Activated naive CD8-positive, alpha-beta T cell treated with anti-CD3 and anti-CD28 coated beads, Interleukin-2, amount 10 ng/mL, durations not matched to agents 7 days and 5 days (primary cell): ENCODE measurements at places on chromosomes 12 and 14.

- peak; percentile 4 for DNase-seq
Observed at GRCh38 chr14:90777830-90778485, 38.3 kb downstream of the TTC7B start.

- no peak for DNase-seq
Observed at GRCh38 chr14:71780075-71780474, 152.2 kb upstream of the RGS6 start.

GRCh38 chr14:104576970-104577332, 2.6 kb upstream of the C14orf180 start:
- no peak for DNase-seq

GRCh38 chr14:63764103-63764502, 36.2 kb upstream of the SGPP1 start:
- DNase-seq = no peak

- DNase-seq = no peak
Observed at GRCh38 chr14:101457301-101457935, 103.9 kb upstream of the DIO3 start.

DNA sequence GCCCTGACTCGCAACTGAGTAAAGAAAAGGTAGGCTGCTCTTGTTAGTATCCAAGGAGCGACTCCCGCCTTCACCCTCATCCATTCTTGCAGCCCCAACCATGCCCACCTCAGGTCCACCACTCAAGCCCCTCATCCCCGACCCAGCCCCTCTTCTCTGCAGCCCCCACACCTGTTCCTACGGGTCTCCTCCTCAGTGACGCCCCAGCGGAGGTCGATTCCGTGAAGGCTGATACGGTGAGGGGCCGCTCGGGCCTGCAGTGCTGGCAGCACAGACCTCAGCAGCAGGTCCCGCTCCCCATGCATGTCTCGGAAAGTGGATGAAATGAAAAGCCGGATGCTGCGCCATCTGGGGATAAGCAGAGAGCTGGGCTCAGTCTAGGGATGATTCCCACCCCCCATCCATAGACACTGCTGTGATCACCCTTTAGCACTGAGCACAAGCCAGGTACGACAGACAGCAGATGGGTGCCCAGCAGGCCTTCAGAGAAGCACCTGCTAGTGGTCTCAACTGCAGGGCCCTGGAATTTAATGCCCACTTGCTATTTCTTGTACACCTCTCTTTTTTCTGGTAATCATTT, 26.9 kb downstream of the TEP1 start:
- no peak for DNase-seq

DNA sequence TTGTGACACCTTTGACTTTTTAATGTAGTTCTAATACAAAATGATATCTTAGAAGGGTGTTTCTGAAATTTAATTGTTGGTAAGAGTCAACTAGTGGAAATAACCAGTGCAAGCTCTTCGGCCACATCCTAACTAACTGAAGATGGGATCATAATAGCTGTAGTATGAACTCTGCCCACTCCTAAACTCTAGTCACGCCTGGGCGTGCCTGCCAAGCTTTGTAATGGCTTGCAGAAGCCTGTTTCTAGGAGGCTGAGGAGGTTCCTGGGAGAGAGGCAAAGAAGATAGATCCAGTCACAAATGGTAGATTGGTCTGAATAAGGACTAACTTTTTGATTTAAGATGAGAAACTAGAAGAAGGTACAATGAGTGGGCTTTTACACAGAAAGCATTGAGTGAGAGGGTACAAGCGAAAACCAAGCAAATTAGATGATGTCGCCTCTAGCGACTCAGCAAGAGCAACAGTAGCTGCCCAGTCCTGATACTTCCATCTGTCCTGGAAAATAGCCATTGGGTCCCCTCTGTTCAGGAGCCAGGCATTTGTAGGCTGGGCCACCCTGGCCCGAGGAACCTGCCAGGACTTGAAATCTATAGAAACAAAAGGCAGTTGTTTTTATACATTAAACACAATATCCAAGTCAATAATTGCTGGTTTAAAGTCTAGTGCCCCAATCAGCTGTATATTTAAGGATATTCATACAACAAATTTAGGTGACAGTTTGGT, 148.8 kb downstream of the SLC38A4 start:
- no peak for DNase-seq

DNA sequence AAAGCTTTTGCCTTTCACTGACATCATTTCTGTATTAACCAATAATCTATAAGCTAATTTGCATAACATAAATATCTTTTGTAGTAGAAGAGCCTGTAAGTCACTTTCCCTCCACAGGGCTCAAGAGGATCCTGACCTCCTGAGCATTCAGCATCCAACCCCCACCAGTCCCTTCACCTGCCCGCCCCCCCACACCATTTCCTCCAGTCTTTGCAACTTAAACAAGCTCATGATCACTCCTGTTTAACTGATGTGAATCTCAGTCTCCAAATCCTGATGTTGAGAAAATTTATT, 12.0 kb upstream of the CRY1 start:
- DNase-seq = no peak

DNA sequence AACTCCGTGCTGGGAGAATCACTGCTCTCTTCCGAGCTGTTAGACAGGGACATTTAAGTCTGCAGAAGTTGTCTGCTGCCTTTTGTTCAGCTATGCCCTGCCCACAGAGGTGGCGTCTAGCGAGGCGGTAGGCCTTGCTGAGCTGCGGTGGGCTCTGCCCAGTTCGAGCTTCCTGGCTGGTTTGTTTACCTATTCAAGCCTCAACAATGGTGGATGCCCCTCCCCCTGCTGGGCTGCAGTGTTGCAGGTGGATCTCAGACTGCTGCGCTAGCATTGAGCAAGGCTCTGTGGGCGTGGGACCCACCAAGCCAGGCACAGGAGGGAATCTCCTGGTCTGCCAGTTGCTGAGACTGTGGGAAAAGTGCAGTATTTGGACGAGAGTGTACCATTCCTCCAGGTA, 43.7 kb downstream of the GPR137C start:
- no peak for DNase-seq

DNA sequence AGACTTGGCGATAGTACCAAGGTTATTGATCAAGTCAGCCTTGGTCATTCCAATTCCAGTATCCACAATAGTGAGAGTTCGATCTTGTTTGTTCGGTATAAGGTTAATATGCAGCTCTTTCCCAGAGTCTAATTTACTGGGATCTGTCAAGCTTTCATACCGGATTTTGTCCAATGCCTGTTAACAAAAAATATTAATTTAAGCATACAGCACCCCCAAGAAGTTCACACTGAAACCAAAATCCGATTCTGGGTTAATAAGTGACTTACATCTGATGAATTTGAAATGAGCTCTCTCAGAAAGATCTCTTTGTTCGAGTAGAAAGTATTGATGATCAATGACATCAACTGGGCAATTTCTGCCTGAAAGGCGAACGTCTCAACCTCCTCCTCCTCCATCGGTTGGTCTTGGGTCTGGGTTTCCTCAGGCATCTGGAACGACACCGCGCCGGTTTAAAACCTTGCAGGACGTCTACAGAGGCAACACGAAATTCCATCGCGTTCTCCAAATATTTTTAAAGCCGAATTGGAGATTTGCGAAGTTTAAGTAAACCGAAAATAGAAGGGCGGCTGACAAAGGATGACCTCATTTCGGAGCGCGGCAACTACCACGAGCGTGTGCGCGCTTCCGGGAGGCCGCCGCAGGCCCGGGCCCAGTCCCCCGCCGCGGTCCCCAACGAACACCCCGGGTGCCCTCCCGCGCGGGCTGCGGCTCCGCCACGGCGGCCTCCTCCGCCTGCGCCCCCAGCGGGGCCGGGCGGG, 716 bp downstream of the HSP90AA1 start:
- no peak for DNase-seq

DNA sequence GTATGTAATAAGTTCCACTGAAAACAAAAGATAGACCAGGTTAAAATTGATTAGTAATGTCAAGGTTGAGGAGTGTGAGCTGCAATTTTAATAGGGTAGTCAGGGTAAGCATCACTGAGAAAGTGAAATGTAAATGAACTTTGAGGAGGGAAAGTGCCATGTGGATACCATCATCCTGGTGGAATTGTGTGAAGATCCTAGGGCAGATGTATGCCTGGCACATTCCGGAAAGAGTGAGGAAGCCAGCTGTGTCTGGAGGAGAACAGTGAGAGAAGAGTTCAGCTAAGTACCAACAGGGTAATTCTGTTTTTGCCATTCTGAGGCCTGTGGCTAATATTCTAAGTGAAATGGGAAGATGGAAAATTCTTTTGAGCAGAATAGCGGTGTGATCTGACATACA, 2.9 kb upstream of the CLEC2A start:
- no peak for DNase-seq

- no peak for DNase-seq
Observed at GRCh38 chr12:121404734-121405133, 4.8 kb downstream of the RNF34 start.

DNA sequence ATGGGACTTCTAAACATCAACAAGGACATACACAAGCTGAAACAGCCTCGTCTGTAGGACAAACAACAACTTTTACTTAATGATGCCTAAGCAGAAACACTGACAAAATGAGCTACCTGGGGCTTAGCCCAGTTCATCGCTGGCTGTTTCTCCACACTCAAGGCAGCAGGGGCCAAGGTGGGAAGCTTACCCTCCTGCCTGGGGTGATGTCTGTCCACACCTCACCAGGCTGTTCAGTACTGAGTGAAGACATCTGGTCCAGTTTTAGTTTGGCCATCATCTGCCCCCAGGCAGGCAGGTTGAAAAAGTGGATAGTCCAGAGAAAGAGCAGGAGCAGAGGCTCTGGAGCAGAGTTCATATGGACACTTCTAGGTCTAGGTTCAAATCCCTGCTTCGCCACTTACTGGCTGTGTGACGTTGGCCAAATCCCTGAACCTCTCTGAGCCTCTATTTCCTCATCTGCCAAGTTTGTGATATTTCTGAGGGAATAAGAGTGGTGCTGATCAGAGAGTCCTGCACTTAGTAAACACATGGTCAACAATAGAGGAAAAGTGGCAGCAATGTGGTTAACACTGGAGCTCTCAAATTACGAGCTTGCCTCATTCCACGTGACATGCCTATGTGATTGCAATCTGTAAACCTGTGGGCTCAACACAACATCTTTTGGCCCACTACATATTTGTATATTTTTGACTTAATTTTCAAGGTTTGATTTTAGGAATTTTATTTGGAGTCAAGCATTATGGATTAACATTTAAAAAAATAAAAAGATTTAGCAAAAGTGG, 720.1 kb upstream of the TMEM132C start:
- no peak for DNase-seq

GRCh38 chr12:124872068-124872719, 8.5 kb upstream of the SCARB1 start:
- DNase-seq = no peak

DNA sequence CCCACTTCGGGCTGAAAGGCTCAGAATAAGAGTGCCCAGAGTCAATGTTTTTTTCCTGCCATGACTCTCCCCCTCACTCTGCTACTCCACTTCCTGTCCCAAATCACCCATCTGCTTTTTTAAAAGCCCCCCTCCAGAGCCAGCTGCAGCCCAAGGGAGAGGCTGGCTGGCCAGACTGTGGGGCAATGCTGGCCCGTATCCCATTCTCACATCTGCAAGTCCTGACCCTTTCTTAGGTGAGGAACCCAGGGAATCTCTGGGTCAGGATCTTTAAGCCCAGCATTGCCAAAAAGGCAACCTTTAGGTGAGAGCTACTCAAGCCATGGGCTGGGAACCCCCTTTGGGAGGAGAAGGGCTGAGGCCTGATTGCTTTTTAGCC, 1.7 kb upstream of the ITGA5 start:
- peak; percentile 24 for DNase-seq

DNA sequence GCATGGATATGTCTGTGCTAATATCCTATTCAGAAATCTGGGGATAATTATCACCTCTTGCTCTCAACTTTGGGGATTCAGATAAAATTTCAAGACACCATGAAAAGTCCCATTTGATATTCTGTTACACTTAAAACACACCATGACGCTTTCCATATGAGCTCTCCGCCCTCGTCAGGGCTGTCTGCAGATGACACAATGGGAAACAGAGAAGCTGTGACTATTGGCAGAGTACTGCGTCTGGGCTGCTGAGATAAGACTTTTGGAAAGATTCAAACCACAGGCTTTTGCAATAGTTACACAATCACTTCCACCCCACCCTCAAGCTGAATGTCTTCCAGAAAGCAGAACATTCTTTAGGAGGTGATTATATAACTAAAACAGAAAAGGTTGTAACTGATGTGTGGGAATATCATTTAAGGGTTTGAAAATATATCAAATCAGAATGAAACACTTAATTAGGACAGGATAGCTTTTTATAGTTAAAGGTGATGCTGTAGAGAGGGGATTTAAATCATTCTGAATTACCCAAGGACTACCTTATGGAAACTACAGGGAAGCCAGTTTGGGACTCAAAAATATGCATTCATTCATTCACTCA, 75.3 kb upstream of the TMPO start:
- DNase-seq = no peak

DNA sequence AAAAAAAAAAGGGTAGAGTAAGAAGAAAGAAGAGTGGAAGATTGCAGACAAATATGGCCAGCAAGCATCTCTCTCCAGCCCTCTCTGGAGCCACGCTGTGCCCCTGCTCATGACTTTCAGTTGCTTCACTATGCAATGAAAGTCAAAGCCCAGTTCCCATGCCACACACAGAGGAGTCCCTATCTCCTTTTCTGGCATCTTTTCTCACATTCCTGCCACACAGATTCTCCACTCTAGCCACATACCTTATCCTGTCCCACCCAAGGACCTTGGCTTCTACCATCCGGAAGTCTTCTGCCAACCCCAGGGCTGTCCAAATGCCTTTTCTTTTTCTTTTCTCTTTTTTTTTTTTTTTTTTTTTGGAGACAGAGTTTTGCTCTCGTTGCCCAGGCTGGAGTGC, 39.3 kb upstream of the CAPRIN2 start:
- no peak for DNase-seq

- DNase-seq = no peak
Observed at GRCh38 chr12:53123578-53124351, 20.5 kb downstream of the SOAT2 start.

DNA sequence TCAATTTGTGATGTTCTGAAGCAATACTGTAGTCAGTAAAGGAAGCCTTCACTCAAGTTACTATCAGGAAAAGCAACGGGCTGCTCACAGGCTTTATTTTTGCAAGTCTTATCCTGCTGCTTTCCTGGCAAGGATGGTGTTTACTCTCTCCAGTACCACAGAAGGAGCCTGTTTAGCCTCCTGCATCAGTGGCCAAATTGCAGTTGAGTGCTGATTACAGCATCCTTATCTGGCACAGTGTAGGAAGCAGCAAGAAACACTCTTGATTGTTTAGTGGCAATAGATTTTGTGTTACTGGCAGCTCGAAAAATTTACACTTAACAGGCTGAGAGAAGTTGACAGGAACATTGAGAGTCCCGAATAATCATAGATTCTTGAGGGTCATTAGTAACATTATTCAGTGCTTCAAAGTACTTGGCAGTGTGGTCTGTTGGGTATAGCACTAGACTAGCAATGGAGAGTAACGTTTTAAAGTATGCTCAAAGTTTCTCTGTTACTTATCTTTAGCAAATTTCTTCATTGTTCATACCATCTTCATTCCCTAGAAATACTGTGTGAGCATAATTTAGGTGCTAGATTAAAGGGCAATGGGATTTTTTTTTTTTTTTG, 11.7 kb downstream of the TULP3 start:
- no peak for DNase-seq

- DNase-seq = no peak
Observed at GRCh38 chr14:79404874-79405511, 806.3 kb downstream of the DIO2 start.
